ENCODE measurements at places on chromosomes 12 and 14.

DNA sequence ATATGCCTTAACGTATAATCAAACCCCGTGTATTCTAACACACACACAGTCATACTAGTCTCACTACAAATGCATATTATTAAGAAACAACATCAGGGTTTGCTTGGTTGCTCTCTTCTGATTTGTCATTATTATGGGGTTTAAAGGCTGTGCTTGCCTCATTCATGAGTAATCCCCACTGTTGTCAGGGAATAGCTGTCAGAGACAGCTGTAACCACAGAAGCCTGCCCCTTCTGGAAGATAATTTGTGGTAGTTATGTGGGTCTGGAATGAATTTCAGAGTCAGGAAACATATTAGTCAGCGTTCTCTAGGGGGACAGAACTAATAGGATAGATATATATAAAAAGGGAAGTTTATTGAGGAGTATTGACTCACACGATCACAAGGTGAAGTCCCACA, 456.9 kb upstream of the TMEM132C start:
- peak overlapping the region; percentile 19 for H3K27ac ChIP-seq
- no peak overlapping the region for H3K4me3 ChIP-seq
- no peaks in the 10 kb centered on the region for H3K4me1 ChIP-seq
- H3K27me3 ChIP-seq: no peaks in the 10 kb centered on the region
- no peak for DNase-seq

GRCh38 chr12:40104461-40105264, 1.2 kb downstream of the SLC2A13 start:
- H3K27ac ChIP-seq: no peak overlapping the region
- DNase-seq: no peak
- H3K4me1 ChIP-seq: peaks cover 3% of the 10 kb centered on the region
- H3K27me3 ChIP-seq: no peaks in the 10 kb centered on the region
- no peaks in the 10 kb centered on the region for H3K36me3 ChIP-seq
- peak overlapping the region; percentile 92 for H3K4me3 ChIP-seq

GRCh38 chr12:103169-103981, 36.8 kb downstream of the IQSEC3 start:
- peaks cover 2% of the 10 kb centered on the region for H3K4me1 ChIP-seq
- no peaks in the 10 kb centered on the region for H3K36me3 ChIP-seq
- H3K27me3 ChIP-seq: no peaks in the 10 kb centered on the region
- no peak for DNase-seq

DNA sequence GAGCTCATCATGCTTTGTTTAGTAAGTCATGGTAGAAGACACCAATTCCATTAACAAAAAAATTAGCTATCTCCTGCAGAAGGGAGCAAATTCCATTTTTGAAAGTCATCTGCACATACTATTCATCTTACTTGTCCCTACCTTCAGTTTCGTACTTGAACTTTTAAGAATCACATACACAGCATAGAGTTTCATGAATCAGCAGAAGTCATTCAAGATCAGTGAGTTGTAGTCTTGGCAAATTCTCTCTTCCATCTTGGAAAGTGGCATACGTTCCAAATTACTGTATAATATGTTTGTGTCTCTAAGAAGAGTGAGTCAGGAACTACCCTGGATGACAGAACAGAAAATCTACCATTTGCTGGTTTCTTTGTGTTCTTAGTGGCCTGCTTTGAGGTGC, 14.1 kb downstream of the VRK1 start:
- H3K36me3 ChIP-seq: no peaks in the 10 kb centered on the region
- H3K4me3 ChIP-seq: no peak overlapping the region
- H3K27ac ChIP-seq: no peak overlapping the region
- no peaks in the 10 kb centered on the region for H3K4me1 ChIP-seq

DNA sequence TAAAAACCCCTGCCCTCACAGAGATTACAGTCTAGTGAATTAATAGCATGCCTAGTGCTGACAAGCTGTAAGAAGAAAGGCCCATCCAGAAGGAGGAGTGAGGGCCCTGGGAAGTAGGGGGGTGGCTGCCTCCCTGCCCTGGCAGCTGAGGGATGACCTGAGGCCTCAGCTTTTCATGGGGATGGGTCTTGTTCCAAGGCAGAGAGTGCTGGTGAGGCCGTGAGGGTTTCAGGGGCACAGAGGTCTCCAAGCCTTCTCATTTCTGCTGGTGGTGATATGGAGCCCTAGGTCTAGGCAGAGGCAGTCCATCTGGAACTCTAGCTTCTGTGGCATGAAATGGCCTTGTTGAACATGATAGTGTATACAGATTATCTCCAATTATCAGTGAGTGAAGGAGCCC, 114.4 kb downstream of the ZFP36L1 start:
- H3K36me3 ChIP-seq: no peaks in the 10 kb centered on the region
- H3K27me3 ChIP-seq: no peaks in the 10 kb centered on the region
- H3K4me1 ChIP-seq: peaks cover 24% of the 10 kb centered on the region

DNA sequence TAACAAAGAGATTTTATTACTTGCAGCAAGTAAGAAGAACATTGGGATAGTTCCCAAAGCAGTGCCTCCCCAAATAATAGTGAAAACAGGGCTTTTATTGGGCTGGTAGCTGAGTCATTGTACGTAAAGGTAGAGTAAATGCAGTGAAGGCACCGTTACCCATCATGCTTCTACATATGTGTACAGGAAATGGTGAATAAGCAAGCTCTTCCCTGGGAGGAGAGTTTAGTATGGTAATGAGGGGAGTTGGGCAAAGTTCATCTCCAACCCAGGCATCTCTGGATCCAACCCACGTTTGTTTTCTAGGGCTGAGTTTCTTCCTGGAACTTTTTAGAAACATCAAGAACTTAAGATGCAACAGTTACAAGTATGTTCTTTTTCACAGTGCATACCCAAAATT, 56.2 kb downstream of the KCNK13 start:
- H3K36me3 ChIP-seq: no peaks in the 10 kb centered on the region
- DNase-seq: no peak
- no peaks in the 10 kb centered on the region for H3K4me1 ChIP-seq

GRCh38 chr12:7837366-7837765, 35.3 kb downstream of the SLC2A14 start:
- no peaks in the 10 kb centered on the region for H3K27me3 ChIP-seq
- no peak overlapping the region for H3K27ac ChIP-seq
- no peaks in the 10 kb centered on the region for H3K36me3 ChIP-seq
- no peak for DNase-seq

GRCh38 chr14:33679461-33680225, 271.2 kb downstream of the EGLN3 start:
- H3K27ac ChIP-seq: no peak overlapping the region
- H3K4me1 ChIP-seq: peaks cover 3% of the 10 kb centered on the region
- H3K27me3 ChIP-seq: no peaks in the 10 kb centered on the region
- no peak for DNase-seq
- H3K36me3 ChIP-seq: no peaks in the 10 kb centered on the region
- H3K4me3 ChIP-seq: no peak overlapping the region

- H3K4me3 ChIP-seq: no peak overlapping the region
- no peak for DNase-seq
- no peak overlapping the region for H3K27ac ChIP-seq
- H3K4me1 ChIP-seq: no peaks in the 10 kb centered on the region
Observed at GRCh38 chr12:128266086-128266485, 884 bp upstream of the TMEM132C start.

GRCh38 chr12:23657598-23657997, 291.9 kb downstream of the SOX5 start:
- H3K27me3 ChIP-seq: no peaks in the 10 kb centered on the region
- no peaks in the 10 kb centered on the region for H3K36me3 ChIP-seq
- no peak for DNase-seq
- H3K27ac ChIP-seq: no peak overlapping the region
- H3K4me3 ChIP-seq: no peak overlapping the region

- no peaks in the 10 kb centered on the region for H3K4me1 ChIP-seq
- no peak overlapping the region for H3K4me3 ChIP-seq
- DNase-seq: no peak
- no peak overlapping the region for H3K27ac ChIP-seq
- H3K27me3 ChIP-seq: no peaks in the 10 kb centered on the region
Observed at GRCh38 chr14:83874662-83875061, 1655.3 kb upstream of the FLRT2 start.

- no peak overlapping the region for H3K27ac ChIP-seq
- H3K4me3 ChIP-seq: no peak overlapping the region
- H3K36me3 ChIP-seq: no peaks in the 10 kb centered on the region
- no peaks in the 10 kb centered on the region for H3K4me1 ChIP-seq
Observed at GRCh38 chr14:79111987-79112501, 941.9 kb downstream of the NRXN3 start.

DNA sequence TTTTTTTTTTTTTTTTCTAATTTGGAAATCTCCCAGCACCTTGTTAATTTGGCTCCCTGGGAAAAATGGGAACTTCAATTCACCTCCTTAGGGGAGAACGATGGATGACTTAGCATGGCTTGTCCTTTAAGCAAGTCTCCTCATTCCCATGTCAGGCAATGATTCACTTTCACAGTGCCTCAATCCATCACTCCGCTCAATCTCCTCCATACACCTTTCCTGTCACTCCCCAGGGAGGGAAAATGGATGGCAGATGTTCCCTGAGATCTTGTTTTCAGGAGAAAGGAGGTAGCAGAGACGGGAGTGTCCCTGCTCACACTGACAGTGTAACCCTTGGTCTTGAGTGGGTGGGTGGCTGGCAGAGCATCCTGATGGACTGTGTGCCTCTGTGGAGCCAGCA, 51.0 kb downstream of the SLC8A3 start:
- H3K4me3 ChIP-seq: no peak overlapping the region
- H3K4me1 ChIP-seq: no peaks in the 10 kb centered on the region
- no peaks in the 10 kb centered on the region for H3K27me3 ChIP-seq
- H3K27ac ChIP-seq: no peak overlapping the region

DNA sequence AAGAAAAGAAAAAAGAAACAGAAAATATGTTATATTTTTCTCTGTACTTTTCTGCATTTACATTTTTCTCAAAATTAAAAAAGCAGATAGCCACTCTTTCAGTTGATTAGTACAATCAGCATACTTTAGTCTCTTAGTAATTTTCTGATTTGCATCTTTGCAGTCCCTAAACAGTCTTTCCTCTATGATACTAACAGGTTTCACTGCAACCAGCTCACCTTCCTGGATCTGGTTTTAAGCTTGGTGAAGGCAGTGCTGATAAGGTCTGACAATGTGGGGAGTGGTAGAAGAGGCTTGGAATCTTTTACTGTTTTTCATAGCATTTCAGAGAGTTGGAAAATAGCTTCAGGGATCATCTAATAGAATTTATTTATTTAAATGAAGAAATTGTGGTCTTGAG, 457.6 kb downstream of the ZFP36L1 start:
- H3K36me3 ChIP-seq: no peaks in the 10 kb centered on the region
- H3K4me3 ChIP-seq: no peak overlapping the region
- H3K27ac ChIP-seq: no peak overlapping the region
- H3K27me3 ChIP-seq: no peaks in the 10 kb centered on the region
- no peak for DNase-seq
- no peaks in the 10 kb centered on the region for H3K4me1 ChIP-seq

All from psoas muscle (tissue), 8 donors.